ENCODE measurements at places on chromosomes 7 and 10.

DNA sequence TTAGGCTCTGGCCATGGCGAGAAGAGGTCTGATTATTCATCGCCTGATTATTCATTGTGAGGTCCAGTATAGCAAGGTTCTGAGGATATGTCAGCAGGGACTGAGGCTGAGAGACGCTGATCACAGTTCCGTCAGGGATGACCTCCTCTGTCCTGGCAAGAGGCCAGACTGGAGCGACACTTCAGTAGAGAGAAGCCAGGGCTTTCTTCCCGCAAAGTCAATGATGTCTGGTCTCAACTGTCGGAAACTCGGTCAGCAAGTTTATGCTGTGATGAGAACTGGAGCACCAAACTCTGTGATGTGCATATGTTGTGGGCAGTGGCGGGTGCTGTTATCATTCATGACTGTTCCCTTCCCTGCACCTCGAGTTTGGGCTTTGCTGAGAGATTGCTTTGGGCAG lies 29.0 kb upstream of the GNA12 start:
- DNase-seq = no peak

DNA sequence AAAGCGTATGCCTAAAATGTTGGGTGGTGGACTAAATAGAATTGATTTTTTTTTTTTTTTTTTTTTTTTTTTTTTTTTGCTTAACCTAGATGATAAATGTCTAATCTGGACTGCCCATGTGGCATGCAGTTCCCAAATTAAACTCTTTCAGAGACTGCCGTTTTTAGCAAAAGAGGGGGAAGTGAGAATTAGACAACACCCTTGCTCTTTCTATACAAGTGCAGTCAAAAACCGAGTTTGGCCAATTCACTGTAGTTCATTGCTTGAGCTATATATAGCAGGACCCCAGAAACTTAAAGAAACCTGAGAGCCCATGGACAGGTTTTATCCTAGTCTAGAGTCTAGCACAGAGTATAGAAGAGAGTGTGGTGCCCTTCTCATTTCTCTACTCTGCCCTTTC lies 141.9 kb downstream of the GRM3 start:
- no peak for DNase-seq

DNA sequence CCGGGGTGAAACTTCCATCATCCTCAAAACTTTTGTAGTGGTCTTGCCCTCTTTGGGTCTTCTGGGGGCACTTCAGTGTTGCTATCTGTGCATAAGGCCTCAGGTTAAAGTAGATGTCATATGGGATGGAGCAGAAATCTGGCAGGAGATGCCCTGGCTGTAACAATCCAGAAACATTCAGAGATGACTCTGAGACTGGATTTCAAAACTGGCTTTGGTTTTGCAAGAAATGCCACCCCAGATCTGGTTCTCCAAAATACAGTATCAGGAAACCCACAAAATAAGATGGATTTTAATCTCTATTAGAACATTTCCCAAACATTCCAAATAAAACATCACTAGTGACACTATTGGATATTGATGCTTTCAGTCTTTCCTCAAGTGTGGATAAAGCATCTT lies 191.5 kb downstream of the REEP3 start:
- DNase-seq = no peak

- no peak for DNase-seq
These were observed 124.2 kb upstream of the PDLIM1 start for GRCh38 chr10:95414844-95415485.

DNA sequence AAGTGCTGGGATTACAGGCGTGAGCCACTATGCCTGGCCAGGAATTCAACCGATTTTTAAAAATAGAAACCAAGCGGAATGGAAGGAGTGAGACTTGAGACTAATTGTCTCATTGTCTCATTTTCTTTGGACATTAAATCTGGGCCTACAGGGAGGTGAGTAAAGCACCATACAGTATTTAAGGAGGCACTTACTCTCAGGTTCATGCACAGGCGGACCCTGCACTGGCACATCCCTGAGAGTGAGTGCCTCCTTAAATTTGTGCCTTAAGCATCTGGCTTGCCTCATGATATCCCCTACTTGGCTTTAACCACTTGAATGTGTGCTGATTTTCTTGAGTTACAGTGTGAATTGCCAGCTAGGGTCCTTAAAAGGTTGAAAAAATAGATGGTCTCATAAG lies 10.6 kb downstream of the UBE3C start:
- DNase-seq = no peak

- DNase-seq = no peak
These were observed 494.3 kb downstream of the GALNT17 start for GRCh38 chr7:71626206-71626605.

DNA sequence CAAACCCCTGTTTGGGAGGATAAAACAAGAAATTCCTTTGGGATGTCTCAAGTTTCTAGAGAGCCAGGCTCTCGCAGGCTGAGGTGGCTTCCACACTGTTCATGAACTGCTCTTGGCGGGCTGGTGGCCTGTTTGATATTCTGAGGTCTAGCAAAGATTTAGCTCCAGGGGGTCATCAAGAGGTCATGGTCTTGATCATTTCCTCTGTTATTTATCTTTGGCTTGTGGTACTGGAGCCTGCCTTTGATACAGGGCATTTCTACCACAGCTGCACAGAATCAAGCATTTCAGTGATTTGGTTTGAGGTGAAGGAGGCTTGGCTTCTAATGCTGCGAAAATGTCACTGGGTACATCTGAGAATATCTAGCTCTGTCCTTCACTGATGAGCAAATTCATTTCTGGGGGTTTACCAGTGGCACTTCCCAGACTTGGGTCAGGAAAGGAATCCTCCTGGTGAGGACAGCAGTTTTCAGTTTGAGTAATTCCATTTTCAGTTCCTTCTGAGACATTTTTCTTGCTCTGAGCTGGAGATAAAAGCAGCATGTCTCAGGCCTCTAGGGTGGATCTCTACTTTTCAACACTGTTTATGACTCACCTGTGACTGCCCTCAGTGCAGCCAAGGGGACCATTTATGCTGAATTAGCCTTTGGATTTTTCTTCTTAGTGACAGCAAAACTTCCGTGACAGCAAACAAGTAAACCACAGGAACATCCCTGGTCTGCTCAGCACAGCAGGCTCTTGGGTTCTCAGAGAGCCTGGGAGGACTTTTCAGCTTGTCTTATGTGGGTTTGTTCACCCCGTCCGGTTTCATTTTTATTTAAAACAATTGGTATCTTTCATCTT lies 312.0 kb downstream of the RNLS start:
- no peak for DNase-seq

- no peak for DNase-seq
These were observed 19.0 kb downstream of the TES start for GRCh38 chr7:116229366-116229765.

- no peak for DNase-seq
These were observed 46.9 kb downstream of the AHCYL2 start for GRCh38 chr7:129271500-129272355.

- no peak for DNase-seq
These were observed 689.6 kb downstream of the NRG3 start for GRCh38 chr10:82564353-82565196.

- DNase-seq = no peak
These were observed 22.5 kb downstream of the EPHB4 start for GRCh38 chr7:100804681-100805431.

GRCh38 chr10:112389271-112389822 lies 15.4 kb downstream of the ACSL5 start:
- peak; percentile 58 for DNase-seq

GRCh38 chr7:151062111-151062398 lies 2.7 kb downstream of the SLC4A2 start:
- DNase-seq = no peak

GRCh38 chr7:105697753-105698152 lies 116.5 kb upstream of the EFCAB10 start:
- no peak for DNase-seq

DNA sequence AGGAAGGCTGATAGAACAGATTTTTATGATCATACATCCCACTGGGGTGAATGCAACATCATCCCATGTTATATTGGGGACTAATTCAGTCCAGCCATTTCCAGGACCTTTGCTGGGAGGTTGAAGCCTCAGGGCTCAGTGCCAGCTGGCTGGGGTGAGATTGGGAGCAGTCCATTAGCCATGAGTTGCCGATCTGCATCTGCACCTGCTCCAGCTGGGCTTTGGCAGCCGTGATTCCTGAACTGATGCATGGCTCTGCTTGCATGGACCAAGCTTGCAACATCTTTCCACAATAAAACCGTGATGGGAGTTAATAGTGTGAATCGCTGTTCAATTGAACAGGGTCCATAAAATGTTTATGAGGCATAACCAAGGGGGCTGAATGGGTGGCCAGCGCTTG lies 346.9 kb downstream of the TYW1 start:
- no peak for DNase-seq

- no peak for DNase-seq
These were observed 139.8 kb upstream of the RSU1 start for GRCh38 chr10:16957038-16957437.

- peak; percentile 78 for DNase-seq
These were observed 8.8 kb downstream of the HSPA12A start for GRCh38 chr10:116733566-116733965.

DNA sequence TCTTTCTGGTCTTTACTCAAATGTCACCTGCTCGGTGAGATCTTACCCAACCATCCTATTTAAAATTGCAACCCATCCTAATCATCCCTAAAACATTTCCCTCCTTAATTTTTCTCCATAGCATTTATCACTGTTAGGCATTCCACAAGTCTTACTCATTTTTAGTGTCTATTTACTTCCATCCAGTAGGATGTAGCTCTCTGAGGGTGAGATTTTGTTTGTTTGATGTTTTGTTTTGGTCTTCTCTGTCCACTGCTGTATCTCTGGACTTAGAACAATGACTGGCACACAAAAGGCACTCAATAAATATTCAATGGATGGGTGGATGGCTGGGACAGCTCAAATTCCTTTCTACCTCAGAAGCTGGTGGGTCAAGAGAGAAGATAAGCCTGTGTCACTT lies 15.8 kb upstream of the DUSP5 start:
- DNase-seq = no peak

DNA sequence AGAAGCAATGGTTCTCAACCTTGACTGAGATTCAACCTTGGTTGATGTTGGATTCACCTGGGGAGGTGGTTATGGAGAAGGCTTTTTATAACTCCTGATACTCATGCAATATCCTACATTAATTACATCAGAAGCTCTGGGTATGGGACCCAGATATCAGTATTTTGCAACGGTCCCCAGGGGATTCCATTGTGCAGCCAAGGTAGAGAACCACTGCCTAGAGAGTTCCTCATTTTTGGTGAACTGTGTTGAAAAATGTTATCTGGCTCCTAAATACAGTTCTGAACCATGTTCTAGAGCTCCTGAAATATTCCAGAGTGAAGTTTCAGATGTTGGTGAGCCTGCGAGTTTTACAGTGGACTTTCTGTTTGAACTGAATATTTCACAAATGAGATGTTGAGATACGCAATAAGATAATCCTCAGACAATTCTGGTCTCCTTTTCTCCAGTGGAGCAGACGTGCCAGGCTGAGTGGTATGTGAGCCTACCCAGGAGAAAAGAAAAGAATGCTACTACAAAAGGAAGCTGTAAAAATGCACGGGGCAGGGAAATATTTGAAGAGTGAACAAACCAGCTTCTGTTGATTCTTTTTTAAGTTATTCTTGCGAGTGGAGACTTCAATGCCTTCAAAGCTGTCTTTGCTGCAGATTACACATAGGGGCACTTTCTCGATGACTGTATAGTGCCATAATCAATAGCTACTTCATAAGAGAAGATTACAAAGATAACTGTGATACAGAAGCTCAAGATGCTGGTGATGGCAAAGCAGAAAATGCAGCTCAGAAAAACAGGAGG lies 13.6 kb upstream of the C10orf120 start:
- no peak for DNase-seq

DNA sequence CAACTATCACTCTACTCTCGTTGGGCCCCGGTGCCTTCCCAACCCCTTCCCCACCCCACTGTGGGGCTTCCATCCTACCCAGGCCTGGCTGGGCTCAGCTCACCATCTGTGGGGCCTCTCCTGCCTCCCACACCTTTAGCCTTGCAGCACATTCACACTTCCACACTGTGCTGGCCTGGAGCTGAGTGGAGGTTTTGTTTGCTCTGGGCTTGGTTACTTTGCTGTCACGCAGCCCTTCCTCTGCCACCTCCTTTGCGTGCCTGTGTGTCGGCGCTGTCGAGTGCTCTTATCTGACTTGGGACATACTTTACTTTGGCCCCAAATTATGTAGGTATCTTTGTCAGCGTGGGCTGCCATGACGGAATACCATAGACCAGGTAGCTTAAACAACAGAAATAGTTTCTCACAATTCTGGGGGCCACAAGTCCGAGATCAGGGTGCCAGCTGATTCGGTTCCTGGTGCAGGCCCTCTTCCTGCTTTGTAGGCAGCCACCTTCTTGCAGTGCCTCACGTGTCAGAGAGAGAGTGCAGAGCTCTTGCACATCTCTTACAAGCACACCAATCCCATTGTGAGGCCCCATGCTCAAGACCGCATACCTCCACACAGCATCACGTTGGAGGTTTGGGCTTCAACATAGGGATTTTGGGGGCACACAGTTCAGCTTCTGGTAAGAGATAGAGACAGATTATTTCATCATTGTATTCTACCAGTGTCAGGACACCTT lies 89.0 kb downstream of the CUL1 start:
- no peak for DNase-seq

DNA sequence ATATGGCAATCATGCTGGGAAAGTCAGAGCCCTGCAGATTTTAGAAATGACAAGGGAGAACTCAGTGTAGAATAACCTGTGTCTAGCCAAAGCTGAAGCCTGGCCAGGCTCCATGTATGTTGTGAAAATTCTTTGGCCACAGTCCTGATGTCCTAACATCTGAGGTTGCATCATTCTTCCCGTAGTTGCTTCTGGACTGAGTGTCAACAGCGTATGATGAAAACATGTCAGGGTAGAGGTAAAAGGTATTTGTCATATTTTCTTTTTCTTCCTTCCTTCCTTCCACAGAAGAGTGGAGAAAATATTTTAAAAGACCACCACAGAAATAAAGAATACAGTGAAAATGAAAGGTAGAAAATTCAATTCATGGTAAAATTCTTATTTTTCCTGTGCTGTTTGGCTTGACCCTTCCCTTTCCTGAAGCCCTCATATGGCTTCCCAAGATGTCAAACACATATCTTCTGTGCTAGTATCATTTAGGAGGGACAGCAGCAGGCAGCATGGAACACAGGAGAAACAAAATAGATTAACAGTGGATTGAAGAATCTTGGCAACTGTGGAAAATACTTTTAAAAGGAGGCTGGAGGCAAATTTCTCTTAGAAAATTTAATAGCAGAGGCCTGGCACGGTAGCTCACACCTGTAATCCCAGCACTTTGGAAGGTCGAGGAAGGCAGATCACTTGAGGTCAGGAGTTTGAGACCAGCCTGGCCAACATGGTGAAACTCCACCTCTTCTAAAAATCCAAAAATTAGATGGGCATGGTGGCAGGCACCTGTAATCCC lies 18.9 kb upstream of the NRBF2 start:
- peak; percentile 68 for DNase-seq

DNA sequence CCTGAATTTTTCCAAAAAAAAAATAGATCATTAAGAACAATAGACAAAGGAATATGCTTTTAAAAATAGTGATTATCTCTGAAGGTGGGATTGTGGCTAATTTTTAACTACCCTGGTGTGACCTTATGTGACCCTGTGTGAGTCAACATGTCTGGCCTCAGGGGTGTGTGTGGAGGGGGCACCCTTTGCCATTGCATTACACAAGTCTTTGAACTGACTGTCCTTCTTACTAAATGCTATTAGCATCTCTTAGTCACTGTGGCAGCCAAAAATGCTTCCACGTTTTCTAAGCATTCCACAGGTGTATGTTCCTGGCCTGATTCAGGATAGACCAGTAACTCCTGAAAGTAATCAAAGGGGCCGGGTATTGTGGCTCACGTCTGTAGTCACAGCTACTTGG lies 175.4 kb downstream of the MGMT start:
- peak; percentile 15 for DNase-seq

Data from HS-5 (cell line).